ENCODE measurements at places on chromosomes 7 and 10.

- DNase-seq, result no peak
These were observed 36.2 kb upstream of the FAM133B start for GRCh38 chr7:92626281-92626809.

DNA sequence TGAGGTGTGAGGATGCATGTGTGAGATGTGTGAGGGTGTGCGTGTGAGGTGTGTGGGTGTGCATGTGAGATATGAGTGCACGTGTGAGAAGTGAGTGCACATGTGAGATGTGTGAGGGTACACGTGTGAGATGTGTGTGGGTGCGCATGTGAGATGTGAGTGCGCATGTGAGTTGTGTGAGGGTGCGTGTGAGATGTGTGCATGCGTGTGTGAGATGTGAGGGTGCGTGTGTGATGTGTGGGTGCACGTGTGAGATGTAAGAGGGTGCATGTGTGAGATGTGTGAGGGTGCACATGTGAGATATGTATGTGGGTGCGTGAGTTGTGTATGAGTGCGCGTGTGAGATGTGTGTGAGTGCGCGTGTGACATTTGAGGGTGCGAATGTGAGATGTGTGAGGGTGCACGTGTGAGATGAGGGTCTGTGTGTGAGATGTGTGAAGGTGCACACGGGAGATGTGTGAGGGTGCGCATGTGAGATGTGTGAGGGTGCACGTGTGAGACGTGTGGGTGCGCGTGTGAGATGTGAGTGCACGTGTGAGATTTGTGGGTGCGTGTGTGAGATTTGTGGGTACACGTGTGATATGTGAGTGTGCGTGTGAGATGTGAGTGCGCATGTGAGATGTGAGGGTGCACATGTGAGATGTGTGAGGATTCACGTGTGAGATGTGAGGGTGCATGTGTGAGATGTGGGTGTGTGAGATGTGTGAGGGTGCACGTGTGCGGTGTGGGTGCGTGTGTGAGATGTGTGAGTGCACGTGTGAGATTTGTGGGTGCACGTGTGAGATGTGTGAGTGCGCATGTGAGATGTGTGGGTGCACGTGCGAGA, 30.5 kb downstream of the PPIF start:
- no peak for DNase-seq

DNA sequence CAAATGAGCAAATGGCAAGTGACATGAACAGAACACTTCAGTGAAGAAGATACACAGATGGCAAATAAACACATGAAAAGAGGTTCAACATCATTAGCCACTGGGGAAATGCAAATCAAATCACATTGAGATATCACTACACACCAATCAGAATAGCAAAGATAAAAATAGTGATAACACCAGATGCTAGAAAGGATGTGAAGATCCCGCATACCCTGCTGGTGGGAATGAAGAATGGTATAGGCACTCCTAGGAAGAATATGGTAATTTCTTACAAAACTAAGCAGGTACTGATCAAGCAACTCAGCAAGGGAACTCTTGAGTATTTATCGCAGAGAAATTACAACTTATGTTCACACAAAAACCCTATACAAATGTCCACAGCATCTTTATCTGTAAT, 11.2 kb downstream of the LAMB4 start:
- no peak for DNase-seq

DNA sequence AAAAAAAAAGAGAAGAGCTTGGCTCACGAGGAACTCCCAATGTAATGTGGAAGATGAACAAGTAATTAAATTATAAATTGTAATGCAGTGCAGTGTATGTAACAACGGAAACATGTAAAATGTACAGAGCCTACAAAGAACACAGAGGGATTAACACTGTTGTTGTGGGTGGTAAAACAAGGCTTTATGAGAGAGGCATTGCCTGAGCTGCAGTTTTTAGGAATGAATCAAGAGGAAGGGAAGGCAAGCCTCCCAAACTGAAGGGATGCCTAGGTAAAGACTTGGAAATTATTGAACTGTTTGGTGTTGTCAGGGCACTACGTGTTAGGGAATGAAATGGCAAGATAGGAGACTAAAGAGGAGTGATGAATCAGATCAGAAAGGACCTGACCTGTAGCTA, 213.7 kb downstream of the HTR7 start:
- no peak for DNase-seq

GRCh38 chr7:3246127-3246526, 54.9 kb upstream of the SDK1 start:
- no peak for DNase-seq

- DNase-seq, result peak; percentile 46
These were observed 84.1 kb downstream of the PTPRE start for GRCh38 chr10:127990846-127991542.

DNA sequence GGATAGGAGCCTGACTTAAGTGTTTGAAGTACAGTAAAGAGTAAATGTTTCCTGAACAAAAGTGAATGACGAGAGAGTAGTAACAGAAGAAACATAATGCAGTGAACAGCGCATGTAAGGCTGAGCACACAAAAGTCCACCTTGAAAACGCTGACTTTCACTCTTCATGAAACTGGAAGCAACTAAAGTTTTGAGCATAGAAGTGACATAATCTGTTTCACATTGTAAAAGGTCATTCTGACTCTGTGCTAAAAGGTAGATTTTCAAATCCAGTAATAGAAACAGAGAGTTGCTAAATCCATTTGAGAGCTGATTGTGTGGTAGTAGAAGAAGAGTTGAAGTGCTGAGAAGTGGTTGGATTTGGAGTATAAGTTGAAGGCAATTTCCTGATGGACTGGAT, 1037.0 kb downstream of the CNTNAP2 start:
- DNase-seq, result no peak

- no peak for DNase-seq
These were observed 288.6 kb downstream of the BAMBI start for GRCh38 chr10:28965937-28966336.

DNA sequence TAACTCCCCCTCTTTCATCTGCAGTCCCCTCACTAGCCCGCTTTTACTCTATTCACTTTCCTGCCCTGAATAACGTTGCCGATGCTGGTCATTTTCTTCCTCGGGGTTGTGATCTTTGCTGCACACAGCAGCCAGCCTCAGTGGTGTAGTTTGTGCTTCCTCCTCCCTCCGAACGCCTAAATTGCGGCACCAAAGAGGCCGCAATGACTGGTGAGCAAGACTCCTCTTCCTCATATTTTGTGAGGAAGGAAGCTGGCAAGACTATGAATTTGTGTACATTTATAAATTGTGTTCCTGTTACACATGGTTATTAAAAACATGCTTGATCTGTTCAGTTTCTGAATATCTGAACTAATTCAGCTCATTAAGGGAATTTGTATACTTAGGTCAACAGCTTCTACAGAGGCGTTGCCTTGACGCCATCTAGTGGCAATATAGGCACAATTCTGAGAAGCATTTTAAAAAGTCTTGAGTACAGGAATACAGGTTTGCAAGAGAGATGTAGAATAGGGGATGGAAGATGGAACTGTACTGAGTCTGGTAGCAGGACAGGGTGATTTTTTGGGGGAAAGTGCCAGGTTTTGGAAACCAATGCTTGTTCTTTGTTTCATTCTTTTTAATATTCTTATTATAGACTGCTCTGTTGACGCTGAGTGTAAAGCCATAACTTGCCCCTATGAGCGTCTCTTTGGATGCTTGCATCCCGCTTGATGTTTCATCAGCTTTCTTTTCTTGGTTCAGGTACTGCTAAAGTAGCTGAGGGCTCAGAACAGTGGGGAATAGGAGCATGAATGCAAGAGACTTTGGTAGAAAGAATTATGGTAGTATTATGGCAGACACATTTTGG, 4.1 kb upstream of the TAS2R5 start:
- DNase-seq, result peak; percentile 50

DNA sequence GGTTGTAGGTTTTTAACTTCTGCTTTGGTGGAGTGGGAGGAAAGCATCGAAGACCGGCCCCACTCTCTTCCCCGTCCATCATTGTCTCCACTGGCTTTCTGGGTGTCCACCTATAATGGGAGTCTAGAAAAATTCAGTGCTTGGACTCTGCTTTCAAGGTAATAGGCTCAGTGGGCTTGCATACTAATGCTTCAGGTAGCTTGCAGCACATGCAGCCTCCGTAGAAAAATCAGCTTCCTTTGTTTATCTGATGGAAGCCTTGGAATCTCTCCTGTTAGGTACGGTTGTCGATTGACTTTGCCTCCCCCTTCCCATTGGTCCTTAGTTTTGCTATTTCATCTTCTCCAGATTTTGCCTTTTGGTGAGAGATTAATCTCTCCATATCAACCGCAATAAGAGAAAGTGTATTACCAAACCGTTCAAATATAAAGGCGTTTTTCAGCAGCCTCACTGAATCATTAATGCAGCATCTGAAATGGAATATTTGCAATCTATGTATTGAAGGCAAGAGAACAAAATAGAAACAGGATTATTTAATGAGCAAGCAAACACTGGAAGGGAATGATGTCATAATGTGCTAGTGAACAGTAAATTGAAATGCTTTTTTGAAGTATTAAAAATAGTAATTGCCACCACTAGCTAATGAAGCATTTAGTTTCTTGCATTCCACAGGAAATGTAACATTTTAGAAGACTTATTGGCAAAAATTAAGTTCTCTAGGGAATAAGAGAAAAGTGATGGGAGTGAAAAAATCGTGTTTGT, 944 bp downstream of the AVL9 start:
- no peak for DNase-seq

- no peak for DNase-seq
These were observed 79.3 kb downstream of the CSTF2T start for GRCh38 chr10:51620131-51620530.

- peak; percentile 51 for DNase-seq
These were observed 51.5 kb downstream of the RBM17 start for GRCh38 chr10:6140141-6140841.

DNA sequence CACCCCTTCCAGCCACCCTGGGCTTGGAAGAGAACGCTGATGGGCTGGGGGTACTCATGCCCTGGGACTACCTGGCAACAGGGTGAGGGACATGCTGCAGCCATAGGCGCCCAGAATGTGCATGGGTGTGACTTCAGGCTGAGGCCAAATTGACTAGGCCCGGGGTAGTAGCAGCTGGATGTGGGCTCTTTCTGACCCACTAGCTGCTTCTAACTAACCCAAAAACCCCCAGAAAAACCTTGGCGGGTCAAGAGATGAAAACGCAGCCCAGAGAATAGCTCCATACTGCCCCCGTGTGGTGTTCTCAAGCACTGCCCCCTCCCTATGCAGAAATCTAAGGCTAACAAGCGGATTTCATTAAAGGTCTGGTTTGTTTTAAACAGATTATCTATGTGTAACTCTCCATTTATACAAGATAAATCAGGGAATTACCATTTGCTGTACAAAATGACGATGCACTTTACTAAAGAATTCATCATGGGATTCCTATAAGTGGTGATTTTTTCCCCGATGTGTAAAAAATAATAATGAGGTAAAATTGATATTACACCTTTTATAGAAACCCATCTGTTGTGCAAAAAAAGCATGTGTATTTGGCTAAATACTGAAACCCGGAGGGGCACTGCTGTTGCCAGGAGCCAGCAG, 4.2 kb downstream of the SMARCD3 start:
- peak; percentile 77 for DNase-seq

DNA sequence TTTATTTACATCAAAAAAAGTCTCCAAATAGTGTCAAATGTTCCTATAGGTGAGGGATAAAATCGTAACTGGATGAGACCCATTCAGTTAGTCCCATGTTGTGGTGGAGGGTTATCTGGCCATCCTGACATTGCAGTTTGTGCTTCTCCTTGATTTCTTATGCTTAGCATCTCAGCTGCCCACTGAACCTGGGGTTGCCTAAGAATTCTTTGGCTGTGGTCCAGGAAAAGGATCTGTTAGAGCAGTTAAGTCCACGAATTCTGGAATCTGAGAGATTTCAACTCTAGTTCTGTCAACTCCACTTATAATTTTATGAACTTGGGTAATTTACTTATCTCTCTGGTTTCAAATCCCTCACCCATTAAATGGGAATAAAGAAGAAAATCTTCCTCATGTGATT, 1673.4 kb downstream of the REEP3 start:
- DNase-seq, result no peak

DNA sequence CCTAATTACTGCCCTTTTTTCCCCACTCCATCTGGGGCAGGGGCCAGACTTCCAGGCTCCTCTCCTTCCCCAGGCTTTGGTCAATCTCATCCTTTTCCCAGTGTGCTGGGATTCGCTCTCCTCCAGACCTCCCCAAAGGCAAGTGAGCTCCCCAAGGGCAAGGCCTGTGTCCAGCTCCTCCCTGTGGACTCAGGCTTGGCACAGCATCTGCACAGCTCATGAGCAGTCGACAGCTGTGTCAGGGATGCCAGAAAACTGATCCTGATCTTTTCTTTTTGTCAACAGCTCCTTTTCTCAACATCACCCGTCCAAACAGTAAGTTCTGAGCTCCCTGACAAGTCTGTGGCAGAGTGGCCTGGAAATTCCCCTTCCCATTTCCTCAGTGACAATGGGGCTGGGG, 67.1 kb downstream of the C10orf120 start:
- no peak for DNase-seq

- DNase-seq, result no peak
These were observed 417.9 kb upstream of the CNTNAP2 start for GRCh38 chr7:145698526-145699262.

- no peak for DNase-seq
These were observed 76.8 kb upstream of the GDF10 start for GRCh38 chr10:47223236-47223635.

GRCh38 chr7:92622030-92622429, 31.8 kb upstream of the FAM133B start:
- DNase-seq, result no peak

Measured in CD4-positive, alpha-beta T cell treated with Interleukin-21 for 1 hour (primary cell).